ENCODE measurements at places on chromosomes 7 and 10.
A peak's percentile ranks its signal among the peaks of the same experiment; 100 is the strongest.

GRCh38 chr7:26514633-26515032 lies 223.0 kb downstream of the SNX10 start:
- no peak for DNase-seq

GRCh38 chr10:119198438-119198837 lies 8.9 kb upstream of the GRK5 start:
- DNase-seq = no peak

DNA sequence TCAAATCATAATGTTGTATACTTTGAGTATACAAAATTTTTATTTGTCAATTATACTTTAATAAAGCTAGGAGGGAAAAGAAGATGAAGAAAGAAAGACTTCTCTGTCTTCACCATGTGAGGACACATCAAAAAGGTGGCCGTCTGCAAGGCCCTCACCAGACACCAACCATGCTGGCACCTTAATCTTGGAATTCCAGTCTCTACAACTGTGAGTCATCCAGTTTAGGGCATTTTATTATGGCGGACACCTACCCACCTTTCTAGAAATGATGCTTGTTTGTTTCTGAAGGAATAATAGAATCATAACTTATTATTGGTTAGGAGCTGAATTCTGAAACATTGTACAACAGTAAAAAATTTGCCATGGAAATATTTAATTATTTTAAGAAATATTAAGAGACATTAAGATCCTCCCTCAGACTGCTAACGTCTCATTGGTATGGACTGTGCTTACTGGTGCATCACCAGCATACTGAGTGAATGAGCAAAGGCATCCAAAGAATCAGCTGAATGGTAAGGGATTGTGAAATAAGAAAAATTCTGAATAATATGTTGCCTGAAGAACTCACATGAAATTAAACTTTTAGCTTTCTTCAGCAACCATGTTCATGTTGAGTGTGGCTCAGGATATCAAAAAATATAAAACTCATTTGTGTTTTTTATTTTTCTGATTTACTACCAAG lies 536.6 kb downstream of the HTR7 start:
- no peak for DNase-seq

GRCh38 chr7:90726623-90727022 lies 130.5 kb downstream of the CDK14 start:
- DNase-seq = no peak

DNA sequence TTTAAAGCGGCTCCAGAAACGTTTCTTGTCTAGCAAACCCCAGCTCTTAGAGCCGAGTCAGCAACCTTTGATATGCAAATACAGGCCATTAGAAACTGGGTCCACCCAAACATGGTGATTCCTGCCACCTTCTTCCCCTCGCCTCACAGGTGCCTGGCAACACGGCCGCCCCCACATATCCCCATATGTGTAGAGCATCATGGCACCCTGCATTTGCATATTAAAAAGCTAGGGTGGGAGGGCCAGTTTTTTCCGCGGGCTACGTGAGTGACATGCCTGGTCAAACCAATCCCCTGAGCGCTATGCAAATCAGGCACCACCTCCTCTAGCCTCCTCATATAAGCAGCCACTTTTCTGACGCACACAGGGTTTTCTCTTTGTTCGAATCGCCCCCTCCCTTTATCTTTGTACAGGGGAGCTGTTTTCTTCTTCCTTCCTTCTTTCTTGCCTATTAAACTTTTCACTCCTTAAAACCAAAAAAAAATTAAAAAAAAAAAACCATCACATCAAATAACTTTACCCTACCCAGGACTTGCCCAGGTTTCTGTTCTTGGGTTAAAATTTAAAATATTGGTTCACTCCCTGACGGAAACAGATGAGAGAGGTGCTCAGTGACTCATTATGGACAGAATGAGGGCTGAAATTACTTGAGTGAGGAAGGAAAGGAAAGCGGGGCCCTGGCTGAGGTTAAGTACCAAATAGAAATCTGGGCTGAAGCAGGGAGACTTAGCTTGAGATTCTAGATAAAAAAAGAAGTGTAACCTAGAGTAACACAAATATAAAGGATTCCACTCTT lies 59.8 kb downstream of the COA1 start:
- no peak for DNase-seq

DNA sequence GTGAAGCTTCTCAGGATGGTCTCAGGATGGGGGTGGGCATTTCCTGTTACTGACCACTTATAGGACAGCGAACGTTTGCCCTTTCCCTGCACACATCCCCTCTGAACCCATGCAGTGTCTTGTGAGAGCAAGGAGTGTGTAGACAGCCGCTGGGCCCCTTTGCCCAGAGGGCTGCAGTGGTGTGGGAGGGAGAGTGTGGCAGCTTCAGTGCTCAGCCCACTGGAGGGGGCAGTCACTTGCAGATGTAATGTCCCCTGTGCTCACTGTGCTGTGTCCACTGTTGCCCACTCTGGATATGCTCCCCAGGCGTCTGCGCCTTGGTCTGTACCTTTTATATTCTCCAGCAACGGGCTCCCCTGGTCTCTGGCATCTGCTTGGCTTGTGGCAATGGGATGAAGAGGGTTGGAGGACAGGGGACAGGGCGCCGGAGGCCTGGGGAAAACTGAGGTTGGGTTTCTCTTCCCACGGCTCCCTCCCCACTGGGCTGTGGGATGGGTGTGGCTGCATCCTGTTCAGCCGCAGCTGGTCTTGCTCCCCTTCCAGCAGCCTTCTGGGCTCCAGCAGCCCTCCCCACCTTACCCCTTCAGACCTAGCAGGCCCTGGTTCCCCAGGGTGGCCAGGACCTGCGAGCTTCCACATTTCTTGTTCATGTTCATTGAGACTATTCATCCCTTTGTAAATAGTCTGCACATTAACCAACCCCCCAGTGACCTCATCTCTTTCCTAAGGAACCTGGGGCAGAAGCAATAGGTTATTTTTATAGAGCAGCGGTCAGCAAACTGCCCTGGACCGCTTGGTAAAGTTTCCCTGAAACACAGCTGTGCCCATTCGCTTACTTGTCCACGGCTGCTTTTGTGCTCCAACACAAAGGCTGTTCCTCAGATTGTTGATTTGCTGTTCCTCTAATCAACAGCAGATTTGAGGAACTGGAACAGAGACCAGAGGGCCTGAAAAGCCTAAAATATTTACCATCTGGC lies 6.1 kb downstream of the ZNF789 start:
- DNase-seq = no peak

GRCh38 chr10:31384589-31384949 lies 65.6 kb downstream of the ZEB1 start:
- no peak for DNase-seq

DNA sequence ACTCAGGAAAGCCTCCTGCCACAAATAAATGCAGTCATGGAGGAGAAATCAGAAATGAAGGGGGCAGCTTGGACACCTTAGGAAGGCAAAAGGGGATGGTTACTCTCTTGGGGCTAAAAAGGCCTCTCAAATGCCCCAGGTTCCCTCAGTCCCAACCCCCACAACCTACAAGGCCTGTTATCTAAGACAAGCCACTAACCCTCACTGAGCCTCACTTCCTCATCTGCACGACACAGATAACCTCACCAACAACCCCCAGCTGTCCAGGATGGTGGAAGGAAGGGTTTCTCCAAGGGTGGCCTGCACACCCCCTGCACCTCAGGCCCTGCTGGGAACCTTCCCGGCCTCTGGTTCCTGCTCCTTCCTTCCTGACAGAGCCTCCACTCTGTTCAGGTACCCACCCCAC lies 29.2 kb downstream of the SORBS1 start:
- DNase-seq = no peak

GRCh38 chr7:47550788-47551470 lies 31.0 kb downstream of the TNS3 start:
- DNase-seq = no peak

- no peak for DNase-seq
Measured at GRCh38 chr7:74230446-74231231, 20.8 kb downstream of the LAT2 start.

GRCh38 chr10:133452453-133452852 lies 1.3 kb upstream of the SCART1 start:
- DNase-seq = no peak

DNA sequence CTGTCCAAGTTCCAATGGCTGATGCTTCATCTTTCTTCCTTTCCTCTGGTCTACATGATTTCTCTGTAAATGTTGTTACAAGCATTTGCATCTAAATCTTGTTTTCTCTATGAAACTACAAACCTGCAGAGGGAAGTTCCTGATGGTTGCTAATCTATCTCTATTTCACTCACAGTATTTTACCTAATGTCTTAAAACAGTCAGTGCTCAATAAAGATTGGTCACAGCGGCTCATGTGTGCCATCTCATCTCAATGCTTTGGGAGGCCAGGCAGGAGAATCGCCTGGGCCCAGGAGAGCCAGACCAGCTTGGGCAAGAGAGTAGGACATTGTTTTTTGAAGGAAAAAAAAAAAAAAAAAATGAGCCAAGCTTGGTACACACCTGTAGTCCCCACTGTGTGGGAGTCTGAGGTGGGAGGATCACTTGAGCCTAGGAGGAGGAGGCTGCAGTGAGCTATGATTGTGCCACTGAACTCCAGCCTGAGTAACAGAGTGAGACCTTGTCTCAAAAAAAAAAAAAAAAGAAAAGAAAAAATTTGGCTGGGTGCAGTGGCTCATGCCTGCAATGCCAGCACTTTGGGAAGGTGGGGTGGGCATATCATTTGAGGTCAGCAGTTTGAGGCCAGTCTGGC lies 71.3 kb upstream of the ARMC3 start:
- DNase-seq = no peak

- DNase-seq = no peak
Measured at GRCh38 chr7:99719996-99720769, 14.8 kb downstream of the CYP3A7 start.

- DNase-seq = no peak
Measured at GRCh38 chr10:87608756-87609155, 50.9 kb upstream of the PAPSS2 start.

GRCh38 chr10:119350502-119351097 lies 143.2 kb downstream of the GRK5 start:
- DNase-seq = no peak

DNA sequence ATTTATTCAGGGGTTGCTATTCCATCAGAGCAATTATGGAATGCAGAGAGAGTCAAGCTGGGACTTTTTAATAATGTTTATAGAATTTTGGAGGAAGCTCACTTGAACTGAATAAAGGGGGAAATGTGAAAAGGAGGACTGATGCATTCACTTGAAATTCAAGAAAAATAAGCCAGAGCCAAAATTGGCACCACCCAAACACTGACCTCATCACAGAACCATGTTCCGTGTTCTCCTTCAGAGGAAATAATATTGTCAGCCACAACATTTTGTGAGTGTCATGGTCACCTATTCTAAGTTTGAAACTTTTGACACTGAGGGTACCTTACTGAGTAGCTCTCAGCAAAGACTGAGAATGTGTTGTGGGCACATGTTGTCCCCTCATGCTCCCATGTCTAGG lies 207.0 kb downstream of the ANK3 start:
- peak; percentile 36 for DNase-seq

DNA sequence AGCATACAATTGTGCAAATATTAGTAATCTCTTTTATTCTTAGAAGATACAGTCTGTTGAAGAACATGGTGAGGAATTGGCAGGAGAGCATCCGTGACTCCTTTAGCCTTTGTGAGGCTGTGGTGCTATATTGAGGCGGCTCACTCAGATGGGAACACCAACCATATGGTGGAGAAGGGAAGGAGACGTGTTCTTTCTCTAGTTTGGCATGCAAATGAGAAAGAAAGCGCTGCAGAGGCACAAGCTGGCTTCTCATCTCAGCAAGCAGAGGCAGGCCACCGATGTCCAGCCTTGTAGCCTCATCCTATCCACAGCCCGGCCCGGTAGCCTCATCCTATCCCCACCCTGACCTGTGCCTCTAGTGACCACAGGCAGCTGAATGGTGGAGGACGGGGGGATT lies 288.3 kb downstream of the CAMK1D start:
- no peak for DNase-seq

DNA sequence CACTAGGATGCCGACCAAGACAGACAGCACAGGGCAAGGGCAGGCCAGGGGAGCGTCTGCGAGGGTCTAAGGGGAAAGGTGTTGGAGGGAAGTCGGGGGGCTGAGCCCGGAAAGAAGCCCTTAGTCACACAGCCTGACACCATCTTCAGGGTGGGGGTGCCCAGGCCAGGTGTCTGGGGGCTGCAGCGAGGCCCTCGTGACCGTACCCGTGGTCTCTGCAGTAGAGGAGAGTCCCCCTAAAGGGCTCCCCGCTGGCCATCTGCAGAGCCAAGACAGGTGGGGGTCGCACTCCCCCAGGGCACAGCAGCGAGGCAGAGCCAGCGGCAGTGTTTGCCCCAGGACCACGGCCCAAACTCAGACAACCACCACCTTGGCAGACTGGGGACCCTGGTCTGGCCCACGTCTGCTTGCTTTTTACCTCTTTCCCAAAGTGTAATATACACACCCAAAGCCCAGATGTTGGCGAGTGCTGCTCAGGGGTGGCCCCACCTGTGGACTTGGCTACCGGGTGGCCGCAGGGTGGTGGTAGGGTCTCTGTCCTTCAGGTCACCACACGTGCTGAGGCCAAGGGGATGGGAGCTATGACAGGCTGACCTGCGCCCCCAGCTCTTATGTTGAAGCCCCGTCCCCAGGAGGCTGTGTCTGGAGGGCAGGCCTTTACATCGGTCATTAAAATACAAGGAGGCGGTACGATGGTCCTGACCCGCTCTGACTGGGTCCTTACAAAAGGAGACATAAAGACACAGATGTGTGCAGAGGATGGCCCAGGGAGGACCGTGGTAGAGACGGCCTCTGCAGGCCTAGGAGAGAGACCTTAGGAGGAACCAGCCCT lies 107.4 kb downstream of the DNAJB6 start:
- no peak for DNase-seq

DNA sequence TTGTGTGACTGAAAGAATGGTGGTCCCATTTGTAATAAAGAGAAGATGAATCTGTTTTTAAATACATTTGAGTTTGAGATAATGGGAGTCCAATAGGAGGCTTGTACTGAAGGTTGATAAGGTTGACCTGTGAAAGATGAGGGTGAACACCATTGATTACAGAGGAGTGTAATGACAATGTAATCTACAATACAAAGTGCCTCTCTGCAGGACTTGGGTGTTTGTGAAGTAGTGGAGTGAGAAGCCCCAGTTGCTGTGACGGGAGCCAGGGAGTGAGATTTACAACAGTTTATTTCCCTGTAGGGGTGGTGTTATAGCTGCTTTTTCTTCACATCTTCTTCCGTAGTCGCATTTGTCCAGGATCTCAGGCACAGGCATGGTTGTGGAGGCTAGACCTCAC lies 189.9 kb downstream of the EXOC4 start:
- DNase-seq = no peak

DNA sequence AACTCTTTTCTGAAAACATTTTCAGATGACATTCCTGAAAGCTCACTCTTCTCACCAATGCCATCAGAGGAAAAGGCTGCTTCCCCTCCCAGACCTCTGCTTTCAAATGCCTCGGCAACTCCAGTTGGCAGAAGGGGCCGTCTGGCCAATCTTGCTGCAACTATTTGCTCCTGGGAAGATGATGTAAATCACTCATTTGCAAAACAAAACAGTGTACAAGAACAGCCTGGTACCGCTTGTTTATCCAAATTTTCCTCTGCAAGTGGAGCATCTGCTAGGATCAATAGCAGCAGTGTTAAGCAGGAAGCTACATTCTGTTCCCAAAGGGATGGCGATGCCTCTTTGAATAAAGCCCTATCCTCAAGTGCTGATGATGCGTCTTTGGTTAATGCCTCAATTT lies 16.5 kb downstream of the ANLN start:
- DNase-seq = no peak

Measured in hepatic stellate cell (primary cell).